Activated naive CD4-positive, alpha-beta T cell (primary cell): ENCODE measurements at places on chromosomes 7 and 10.

- DNase-seq = no peak
Observed at GRCh38 chr7:39985398-39985918, 35.4 kb downstream of the CDK13 start.

DNA sequence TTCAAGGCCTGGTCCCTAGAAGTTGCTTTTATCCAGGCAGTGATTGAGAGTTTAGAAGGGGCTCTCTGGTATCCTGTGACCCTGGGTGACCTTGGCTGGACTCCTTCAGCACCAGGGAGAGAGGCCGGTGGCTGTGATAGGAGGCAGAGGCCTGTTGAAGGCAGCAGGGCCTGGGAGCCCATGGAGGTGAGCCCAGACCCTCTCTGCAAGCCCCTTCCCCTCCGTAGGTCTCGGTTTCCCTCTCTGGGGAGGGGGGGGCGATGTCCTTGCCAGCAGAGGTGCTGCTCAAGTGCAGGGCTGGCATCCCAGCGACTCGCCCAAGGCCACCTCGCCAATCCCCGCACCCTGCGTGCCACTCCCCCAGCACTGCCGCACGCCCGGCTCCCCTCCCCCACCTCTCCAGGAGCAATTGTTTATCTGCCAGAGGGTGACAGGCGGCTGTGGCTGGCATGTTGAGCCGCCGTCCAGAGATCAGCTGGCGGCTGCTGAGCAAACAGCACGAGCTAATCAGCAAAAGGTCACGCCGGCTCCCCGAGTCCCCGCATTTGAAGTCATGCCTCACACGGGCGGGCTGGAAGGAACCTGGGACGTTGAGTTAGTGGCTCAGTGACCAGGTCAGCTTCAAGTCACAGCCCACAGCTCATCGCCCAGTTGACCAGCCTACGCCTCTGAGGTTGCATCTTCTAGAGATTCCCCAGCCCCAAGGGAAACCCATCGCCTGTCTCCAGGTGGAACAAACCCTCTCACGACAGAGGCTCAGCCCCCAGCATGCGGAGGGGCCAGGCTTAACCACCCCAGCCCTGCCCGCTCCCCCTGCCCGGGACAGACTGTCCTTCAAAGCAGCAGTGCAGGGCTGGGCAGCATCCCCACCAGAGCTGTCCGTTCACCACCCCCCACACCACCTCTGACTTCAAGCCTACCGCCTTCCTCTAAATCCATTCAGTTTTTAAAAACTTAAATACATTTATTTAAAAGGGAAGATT, 43.7 kb downstream of the ELFN1 start:
- no peak for DNase-seq

GRCh38 chr7:54796150-54796549, 37.1 kb upstream of the SEC61G start:
- DNase-seq = no peak

DNA sequence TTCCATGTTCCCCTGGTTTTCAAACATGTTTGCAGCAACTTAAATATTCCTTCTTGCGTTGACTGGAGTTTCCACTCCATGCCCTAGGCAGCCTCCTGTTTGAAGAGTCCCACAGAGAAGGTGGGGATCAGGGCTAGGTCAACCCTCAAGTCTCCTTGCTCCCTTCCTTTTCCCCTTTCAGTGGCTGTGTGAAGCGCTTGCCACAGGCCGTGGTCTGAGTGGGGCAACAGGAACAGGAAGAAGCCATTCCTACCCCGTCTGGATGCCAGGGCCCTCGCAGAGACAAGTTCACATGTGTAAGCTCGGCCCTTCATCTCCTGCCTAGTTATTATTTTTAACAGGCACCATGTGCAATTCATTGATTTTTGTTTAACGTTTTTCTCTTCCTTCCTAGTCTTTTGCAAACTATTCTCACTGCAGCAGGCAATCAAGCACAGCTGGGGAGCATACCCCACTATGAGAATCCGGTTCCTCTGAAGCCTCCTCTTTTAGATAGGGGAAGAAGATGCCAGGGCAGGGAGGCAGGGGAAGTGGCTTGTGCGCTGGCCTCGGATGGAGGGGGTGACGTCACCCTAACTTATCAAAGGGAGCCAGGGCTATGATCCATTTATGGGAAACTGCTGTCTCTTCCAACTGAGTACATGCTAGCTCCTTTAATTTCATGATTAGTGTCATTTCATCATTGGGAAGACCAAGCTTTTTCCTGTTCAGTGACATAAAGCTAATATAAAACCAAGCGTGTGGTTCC, 64.2 kb downstream of the PRLHR start:
- DNase-seq = no peak

- no peak for DNase-seq
Observed at GRCh38 chr7:27122077-27122910, 8.3 kb downstream of the HOXA4 start.

GRCh38 chr10:46220872-46221538, 65.8 kb upstream of the ANTXRL start:
- DNase-seq = no peak

DNA sequence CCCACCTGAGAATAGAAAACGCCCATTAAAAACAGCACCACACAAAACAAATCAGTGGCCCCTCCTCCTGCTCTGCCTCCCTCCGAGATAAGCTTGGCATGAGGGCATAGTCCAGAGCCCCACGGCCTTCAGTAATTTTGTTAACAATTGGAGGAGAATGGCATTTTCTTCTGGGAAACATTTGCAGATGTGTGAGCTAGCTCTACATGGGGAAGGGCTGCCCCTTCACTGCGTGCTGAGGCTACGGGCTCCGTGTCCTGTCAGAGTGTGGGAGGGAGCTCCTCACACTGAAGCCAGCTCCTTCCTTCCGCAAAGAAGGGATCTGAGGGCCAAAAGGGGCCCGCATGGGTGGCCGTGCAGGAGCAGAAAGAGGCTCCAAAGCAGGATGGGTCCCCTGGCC, 15.2 kb downstream of the GRK5 start:
- DNase-seq = no peak

GRCh38 chr7:66443946-66444345, 184.7 kb upstream of the KCTD7 start:
- DNase-seq = no peak

DNA sequence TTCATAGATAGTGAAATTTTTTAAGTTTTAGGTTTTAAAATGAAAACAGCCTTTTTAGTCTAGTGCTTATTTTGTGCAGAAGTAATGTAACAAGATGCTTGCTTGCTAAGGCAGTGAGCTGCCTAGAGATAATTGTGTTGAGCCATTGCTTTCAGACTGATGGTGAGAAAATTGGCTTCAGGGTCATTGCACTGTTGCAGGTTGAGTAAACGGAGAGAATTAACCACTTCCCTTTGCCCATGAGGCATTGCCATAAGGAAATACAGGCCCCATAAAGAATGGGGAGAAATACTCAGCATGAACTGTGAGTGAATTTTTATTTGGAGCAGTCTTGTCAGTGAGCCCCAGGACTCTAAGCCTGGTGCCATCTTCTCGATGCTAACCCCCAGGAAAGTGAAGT, 140.5 kb downstream of the LRRC4 start:
- DNase-seq = no peak

DNA sequence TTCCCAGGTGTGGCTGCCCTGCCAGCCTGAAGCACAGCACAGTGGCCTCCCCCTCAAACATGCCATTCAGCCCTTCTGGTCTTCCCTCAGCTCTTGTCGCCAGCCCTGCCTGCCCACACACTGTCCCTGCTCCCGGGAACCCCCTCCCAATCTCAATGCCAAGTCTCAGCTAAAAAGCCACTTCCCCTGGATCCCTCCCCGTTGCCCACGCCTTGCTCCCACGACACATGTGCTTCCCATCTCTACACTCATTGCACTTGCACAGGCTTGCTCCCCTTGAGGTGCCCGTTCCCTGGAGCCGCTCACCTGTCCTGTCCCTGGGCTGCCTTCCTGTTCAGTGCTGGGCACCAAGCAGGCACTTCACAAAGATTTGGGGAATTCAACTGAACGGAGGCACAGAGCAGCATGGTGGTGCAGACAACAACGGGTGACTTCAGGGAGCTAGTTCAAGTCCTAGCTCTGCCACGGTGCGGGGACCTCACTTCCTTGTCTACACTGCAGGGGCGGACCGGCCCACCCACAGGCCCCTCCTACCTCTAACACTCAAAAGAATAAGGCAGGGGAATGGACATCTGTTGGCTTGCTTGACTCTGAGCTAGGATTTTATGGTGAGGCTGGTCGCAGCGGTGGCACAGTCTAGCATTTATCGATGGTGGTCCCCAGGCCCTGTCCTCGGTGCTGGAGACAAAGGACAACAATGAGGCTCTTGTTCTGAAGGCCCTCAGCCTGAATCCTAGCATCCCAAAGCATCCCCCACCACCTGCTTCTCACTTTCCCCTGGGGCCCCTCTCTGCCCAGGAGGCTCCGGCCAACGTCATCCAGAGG, 18.4 kb downstream of the RGS10 start:
- no peak for DNase-seq
